ENCODE measurements at places on chromosomes 5 and 9. TPM values are rescaled to one million over a fixed set of nuclear protein-coding genes. Genes with fewer than 3 reads are reported as not detected.

PRUNE2 gene
- 0.27 TPM for total RNA-seq

DNA sequence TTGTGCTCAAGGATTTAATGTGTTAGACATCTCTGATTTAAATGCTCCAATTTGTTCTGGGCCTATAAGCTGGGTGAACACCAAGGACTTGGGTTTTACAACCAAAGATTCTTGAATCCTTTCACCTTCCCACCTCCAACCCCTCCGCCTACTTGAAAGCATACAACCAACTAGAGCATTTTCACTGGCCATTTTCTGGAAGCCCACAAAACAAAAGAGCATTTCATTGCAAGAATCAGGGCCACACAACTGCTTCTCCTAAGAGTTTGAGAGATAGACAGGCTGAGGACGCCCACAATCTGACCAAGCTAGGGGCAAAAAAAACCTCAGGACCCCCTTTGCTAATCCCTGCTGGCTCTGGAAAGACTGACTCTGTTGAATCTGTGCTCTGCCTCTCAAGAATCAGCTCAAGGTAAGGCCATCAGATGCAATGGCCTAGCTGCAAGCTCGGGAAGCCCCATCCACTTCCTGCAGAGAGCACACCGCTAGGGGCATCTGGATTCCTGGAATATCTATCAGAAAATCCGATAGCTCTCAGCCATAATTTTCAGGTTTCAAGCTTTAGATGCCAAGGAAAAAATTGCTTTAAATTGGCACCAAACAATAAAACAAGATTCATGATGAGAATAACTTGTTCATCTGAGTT lies 57.7 kb downstream of the RETREG1 start:
- no peak overlapping the region for H3K27ac ChIP-seq
- no peak overlapping the region for H3K4me3 ChIP-seq
- H3K36me3 ChIP-seq, result peaks cover 22% of the 10 kb centered on the region
- peaks cover 7% of the 10 kb centered on the region for H3K4me1 ChIP-seq
- DNase-seq, result no peak

DNA sequence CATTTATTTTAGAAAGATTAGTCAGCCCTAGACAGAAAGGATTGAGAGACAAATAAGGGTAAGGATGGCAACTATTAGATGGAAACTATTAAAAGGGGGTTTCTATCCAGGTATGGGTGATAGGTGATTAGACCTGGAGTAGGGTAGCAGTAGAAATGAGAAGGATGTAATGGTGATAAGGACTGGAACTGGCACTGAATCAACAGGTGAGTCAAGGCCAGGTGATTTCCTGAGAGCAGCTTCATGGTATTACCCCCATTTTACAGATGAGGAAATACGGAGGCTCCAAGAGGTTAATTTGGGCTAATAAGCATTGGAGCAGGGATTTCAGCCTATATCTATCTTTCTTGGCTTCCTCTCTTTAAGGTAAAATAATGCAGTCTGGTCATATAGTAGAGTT lies 55.7 kb downstream of the CAST start:
- H3K4me3 ChIP-seq, result no peak overlapping the region
- no peak overlapping the region for H3K27ac ChIP-seq
- H3K27me3 ChIP-seq, result no peaks in the 10 kb centered on the region
- DNase-seq, result no peak
- peaks cover 19% of the 10 kb centered on the region for H3K4me1 ChIP-seq

DNA sequence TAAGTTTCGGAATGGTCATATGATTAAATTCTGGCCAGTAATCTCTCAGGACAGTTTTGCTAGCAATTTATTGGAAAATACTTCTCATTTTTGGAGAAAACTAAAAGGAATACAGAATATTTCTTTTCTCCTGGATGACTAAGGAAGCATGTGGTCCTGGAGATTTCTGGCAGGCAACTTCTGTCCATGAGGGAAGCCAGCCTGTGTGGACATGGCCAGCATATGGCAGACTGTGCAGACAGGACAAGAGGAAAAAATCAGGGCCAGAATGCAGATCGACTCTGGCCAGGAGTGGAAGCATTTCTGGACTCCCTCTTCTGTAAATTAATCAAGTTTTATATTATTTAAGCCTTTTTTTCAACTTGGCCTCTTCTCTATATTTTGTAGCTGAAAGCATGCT lies 100.4 kb upstream of the CDH18 start:
- H3K27me3 ChIP-seq, result no peaks in the 10 kb centered on the region
- H3K36me3 ChIP-seq, result no peaks in the 10 kb centered on the region
- no peak overlapping the region for H3K27ac ChIP-seq
- no peak for DNase-seq

DNA sequence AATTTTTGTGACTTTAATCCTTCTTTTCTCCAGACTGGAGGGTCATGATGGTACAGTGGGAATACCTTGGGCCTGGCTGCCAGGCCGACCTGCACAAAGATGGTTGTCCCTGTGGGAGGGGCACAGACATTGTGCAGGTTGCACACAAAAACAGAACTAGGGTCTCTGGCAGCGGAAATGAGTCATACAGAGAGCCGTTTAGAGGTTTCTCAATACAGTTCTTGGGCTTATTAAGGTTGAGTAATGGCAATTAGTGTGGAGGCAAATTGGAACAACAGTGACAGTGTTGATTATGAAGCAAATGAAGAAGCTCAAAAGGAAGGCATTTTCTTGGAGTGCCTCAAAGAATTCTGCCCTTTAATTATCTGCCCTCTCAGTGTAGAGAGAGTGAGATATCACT lies 173.6 kb downstream of the TENT4A start:
- H3K36me3 ChIP-seq, result no peaks in the 10 kb centered on the region
- H3K27ac ChIP-seq, result no peak overlapping the region
- peaks cover 6% of the 10 kb centered on the region for H3K4me1 ChIP-seq
- H3K4me3 ChIP-seq, result no peak overlapping the region
- DNase-seq, result no peak
